ENCODE measurements at places on chromosomes 5 and 9. TPM values are rescaled to one million over a fixed set of nuclear protein-coding genes. Genes with fewer than 3 reads are reported as not detected.

The ADAMTSL2 gene
- total RNA-seq: not detected

The CORO2A gene
- 5.1 TPM for total RNA-seq

The FAXDC2 gene
- not detected for total RNA-seq

The GKAP1 gene
- 3.2 TPM for total RNA-seq

The PDE4D gene
- 18.3 TPM for total RNA-seq

The TMEM215 gene
- total RNA-seq: not detected

The ANGPTL2 gene
- total RNA-seq: not detected

The AGXT2 gene
- not detected for total RNA-seq

The PFN3 gene
- total RNA-seq: not detected

DNA sequence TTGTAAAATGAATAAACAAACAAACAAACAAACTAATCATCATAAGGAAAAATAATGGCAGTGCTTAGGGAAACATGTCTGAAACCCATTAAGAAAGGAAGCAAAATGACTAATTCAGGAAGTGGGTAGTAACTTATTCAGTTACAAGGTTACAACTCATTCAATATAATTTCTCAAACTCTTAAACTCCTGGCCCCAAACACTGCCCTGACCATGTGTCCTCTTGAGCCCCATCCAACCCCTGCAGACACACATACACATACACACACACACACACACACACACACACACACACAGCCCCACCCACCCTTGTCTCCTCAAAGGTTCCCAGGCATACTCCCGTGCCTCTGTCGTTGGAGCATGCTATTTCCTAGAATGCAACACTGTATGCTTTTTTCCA is 193.9 kb downstream of the SEC61B start:
- DNase-seq: no peak

- DNase-seq: no peak
Observed at GRCh38 chr9:69389437-69389995, 64.5 kb downstream of the ENTREP1 start.

DNA sequence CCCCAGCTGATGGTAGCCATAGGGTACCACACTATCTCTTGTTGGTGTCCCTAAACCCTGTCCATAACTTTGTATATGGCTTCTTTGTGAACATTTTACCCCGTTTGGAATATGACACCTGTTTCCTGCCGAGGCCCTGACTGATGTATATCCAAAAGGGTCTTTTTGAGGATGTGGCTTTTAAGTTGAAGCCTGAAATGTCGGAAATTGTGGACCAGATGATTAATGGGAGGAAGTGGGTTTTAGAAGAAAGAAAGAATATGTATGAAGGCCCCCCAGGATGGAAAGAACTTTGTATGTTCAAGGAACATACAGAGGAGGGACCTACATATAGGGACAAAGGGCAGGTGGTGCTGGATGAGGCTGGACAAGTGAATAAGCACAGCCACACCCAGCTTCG is 16.7 kb upstream of the TNFSF8 start:
- DNase-seq: no peak

GRCh38 chr5:158701007-158701391 is 398.7 kb downstream of the EBF1 start:
- DNase-seq: no peak

DNA sequence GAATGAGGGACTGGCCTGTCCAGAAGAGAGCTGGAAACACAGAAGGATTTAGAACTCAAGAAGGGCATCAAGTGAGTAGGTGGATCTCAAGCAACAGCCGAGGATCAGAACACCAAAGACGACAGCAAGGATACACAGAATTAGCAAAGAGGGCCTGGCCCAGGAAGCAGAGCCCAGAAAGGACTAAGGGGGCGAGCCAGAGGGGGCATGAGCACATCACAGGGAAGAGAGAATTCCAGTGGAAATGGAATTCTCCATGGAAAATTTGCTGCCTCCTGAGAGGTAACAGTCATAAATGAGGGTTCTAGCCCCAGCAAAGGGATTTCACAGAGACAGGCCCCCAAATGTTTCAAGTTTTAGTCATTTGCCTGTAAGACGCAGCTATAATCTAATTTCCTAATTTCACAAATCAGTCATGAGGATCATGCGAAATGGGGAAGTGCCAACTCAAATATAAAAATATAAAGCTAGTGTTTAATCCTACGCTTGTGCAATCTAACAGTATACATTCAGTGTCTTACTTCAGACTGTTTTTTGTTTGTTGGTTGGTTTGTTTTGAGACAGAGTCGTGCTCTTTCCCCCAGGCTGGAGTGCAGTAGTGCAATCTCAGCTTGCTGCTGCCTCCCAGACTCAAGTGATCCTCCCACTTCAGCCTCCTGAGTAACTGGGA is 46.7 kb downstream of the FNBP1 start:
- DNase-seq: no peak

DNA sequence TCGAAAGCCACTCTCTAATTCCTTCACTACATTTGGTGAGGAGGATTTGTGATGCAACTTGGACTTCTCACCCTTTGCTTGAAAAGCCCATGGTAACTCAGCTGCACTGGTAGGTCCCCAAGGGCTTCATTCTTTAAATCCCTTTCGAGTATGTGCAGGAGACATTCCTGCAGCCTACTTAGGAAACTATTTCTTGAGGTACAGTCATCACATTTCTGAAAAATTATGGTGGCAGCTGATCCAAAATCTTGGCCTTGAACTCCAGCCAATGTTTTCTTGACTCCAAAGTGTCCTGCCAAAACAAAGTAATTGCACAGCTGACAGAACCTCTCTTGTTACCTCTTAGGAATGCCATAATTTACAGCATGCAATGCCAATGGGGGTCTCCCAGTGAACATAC is 99.7 kb downstream of the NPR3 start:
- DNase-seq: no peak

GRCh38 chr5:35869685-35870277 is 13.1 kb downstream of the IL7R start:
- DNase-seq: no peak

DNA sequence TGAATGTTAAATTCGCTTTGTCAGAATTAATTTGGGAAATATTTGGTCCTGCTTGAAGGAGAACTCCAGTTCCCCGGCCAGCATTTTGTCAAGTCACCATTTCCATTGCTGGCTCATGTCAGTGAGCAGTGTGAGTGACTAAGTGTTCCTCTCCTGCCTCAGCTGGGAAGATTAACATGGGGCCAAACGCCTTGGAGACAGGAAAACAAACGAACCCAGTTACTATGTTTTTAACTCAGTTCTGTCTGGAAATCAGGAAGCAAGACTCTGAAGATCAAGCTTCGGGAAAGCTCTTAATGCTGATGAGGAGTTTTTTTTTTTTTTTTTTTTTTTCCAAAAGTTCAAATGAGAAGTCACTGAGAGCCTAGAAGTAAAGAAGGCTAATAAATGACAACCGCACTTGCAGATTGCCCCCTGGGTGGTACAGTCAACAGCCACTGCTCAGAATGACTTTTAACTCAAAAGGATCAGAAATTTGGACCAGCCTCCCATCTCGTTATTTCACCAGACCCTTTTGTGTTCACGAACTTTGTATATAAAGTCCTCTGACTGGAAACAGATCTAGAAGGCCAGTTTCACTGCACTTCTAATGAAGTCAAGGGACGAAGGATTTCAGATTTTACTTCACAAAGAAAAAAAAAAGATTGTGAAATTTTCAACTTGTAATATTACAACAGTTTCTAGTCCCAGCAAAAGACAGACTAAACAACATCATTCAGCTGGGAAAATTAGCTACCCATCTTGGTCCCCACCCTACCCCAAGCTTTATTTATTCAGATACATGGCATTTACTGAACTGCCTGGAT is 121.3 kb downstream of the LHFPL2 start:
- DNase-seq: no peak

DNA sequence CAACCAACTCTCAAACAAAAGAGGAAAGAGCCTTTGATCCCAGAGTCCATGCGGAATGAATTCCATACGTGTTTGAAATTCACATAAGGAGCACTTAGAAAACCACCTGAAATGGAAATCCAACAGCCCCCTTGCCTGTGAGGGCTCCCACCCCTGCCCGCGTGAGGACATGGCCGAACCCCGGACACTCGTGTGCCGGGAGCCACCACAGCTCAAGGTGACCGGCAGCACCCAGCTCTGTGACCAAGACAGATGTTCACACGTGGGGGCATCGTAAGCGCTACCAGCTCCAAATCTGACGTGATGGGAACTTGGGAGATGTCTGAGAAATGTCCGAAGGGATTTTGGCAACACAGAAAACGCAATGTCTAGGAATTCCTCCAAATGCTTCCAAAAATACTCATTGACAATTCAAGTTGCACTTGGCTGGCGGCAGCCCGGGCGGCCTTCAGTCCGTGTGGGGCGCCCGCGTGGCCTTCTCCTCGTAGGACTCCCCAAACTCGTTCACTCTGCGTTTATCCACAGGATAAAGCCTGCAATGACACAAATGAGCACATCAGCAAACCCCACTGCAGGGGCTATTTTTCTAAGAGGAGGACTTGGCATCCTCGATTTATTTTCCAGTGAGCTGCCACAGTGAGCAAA is 23.2 kb upstream of the TERT start:
- no peak for DNase-seq

DNA sequence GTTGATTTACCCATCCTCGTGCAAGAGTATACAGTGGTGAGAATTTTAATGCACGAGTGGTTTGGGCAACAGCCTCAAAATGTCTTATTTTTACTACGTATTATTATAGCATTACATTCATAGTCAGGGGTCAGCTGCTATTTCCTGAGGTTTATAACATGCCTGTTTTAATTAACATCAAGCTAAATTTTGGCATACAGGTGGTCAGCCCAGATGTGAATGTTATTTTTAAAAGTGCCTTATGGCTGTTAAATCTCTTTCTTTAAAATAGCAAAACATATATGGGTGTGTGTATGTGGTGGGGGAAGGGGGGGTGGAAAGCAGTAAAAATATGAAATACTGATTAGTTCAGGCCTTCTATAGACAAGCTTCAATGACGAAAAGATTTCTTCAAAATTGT is 424.5 kb upstream of the CLINT1 start:
- DNase-seq: no peak

GRCh38 chr9:7394002-7394774 is 405.4 kb downstream of the DMAC1 start:
- DNase-seq: no peak

GRCh38 chr9:33415501-33416038 is 13.2 kb upstream of the AQP7 start:
- DNase-seq: peak; percentile 82
